ENCODE measurements at places on chromosomes 1 and 21.

DNA sequence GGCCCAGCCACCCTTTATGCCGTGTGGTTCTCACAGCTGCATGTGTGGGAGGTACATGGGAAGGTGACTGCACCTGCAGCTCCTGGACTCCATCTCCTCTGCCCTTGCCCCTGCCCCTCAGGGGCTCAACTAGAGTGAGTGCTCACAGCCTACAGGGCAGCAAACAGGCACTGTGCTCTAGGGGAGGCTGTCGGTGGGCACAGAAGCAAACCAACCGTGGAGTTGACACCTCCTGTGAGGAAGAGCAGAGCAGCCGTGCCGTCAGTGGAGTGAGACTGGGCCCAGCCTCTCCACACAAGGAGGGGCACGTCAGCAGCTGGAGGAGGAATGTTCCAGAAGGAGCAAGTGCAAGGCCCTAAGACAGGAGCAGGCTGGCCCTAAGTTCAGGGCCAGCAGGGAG is 32.7 kb downstream of the BMP8A start:
- no peak for ATAC-seq

GRCh38 chr1:107648071-107648470 is 316.9 kb downstream of the VAV3 start:
- ATAC-seq: no peak

GRCh38 chr1:36988741-36989193 is 45.5 kb downstream of the GRIK3 start:
- ATAC-seq: no peak

DNA sequence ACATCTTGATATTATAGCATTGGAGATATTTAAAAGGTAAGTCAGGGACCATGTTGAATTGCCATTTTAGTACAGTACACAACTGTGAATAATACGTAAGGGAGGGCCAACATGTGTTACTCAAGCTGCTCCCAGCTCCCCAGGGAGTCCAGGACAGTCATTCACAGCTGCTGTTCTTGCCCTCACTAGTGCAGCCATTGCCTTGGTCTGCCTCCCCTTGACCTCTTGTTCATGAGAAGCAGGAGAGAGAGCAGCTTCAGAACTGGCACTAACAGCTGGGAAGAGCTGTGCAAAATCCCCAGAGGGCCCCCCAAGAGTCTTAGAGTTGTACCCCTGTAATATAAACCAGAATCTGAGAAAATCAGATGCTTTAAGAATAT is 16.4 kb downstream of the TCEANC2 start:
- ATAC-seq: no peak

DNA sequence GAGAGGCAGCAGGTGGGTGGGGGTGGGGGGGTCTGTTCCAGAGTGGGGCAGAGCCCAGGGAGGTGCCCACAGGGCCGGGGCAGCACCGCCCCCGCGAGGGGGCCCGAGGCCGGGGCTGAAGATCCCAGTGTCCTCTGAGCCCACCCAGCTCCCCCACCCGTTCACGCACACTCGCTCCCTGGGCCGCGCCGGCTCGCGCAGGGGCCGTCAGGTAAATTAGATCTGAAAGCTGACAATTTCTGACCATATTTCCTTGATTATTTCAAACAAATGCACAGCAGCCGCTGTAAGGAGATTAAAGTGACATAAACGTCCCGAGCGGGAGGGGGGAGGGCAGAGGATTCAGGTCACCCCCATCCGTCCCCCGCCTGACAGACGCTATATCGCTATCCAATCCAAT is 118.0 kb downstream of the CASZ1 start:
- ATAC-seq: no peak

- ATAC-seq: no peak
Observed at GRCh38 chr1:200039849-200040474, 12.5 kb downstream of the NR5A2 start.

- no peak for ATAC-seq
Observed at GRCh38 chr1:109765483-109765815, 1.7 kb upstream of the EPS8L3 start.

DNA sequence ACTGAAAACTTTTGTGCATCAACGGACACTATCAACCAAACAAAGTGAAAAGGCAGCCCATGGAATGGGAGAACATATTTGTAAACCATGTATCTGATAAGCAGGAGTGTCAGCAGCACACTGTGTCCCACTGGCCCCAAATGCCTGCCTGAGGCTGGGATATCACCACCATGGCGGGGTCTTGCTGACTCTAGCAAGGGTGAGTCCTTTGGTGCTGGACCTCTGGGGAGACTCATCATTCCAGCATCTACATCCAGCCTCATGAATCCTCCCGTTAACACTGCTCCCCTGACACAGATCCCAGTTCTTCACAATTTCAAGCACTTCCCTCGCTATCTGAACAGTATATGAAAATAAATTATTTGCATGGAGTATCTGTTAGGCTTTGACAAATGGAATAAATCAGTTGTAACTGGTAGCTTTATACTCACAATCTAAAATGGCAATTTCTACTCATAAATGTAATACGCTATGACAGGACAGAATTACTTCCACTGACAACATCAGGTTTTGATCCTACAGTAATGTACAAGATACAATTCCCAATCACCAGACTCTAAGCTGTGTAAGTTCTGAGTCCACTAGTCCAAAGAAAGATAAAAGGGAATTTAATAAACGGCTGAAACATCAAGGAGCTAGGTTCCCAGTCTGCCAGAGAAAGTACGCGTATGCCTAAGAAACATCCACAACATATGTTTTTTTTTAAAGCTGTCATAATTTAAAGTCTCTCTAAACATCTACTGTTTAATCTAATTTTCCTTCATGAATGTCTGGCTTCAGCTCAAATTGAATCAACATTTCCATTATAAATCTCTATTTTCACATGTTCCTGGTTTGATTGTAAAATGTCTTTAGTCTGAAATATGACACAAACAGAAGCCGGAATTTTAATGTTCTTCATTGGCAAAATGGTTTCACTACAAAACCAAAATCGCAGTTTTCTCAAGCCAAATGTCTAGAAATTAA is 95.1 kb downstream of the SIPA1L2 start:
- no peak for ATAC-seq

DNA sequence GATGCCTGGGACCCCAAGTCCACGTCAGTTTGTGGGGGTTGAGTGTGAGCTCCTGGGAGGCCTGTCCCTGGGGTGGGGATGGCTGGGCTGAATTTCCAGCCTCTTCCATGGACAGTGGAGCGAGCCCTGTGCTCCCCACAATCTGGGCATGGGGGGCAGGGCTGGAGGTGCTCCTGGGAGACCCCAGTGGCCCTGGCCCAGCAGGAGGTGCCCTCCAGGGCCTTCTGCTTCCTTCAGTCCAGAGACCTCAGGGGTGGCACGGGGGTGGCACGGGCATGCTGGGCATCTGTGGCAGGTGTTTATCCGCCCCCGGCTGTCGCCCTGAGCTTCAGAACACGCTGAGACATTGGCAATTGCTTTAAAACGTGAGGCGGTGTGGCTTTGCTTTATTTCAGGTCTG is 40.9 kb downstream of the MORN1 start:
- no peak for ATAC-seq

DNA sequence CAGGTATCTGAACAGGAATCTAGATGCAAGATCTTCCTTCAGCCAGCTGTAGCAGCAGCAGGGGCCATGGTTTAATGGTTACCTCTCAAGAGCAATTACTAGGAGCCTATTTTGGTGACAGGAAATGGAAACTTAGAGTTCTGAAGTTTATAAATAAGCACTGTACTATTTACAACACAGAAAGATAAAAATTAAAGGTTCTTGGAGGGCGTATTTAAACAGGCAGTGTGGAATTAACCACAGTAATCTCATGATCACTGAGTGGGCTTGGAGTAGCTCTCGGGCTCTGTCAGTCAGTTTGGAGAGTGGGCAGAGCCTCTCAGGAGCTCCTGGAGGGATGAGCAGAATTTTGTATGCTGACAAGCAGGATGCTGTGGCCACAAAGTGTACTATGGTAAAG is 10.2 kb upstream of the FCRL5 start:
- ATAC-seq: no peak

DNA sequence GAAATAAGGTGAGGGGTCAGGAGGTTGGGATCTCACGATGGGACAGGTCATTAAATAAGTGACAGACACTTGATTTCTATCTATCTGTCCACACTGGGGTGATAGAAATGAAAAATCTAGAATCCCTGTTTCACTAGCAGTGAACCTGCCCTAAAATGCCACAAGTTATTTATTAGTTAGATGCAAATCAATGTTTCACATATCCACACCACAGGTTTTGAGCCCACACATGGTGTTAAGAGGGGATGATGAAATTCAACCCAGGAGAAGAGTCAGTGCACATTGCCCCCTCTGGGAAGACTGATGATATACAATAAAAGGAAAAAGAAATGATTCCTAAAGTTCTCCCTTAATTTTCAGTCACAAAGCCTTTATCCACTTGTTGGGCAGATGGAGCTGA is 10.1 kb upstream of the NTPCR start:
- no peak for ATAC-seq

DNA sequence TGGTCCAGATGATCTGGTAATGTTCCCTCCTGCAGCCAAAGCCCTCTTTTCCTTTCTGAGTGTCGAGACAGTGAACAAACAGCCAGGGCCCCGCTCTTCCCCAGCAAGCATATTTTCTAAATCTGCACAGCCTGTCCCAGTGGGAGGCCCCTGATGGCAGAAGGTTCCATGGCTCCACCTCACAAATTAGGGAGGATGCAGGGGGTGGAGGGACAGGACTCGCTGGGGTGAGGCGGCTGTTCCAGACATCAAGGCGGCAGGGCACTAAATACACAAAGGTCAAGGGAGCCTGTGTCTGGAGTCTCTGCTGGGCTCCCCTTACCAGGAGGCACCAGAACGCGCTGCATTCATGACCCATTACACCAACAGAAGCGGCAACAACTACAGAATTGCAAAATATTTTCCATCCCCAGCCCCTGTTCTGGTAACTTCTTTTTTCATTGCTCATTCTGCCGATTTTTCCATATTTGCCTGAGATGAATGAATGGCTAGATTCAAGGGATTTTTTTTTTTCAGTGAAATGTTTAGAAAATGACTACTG is 27.0 kb upstream of the PRELP start:
- ATAC-seq: no peak

GRCh38 chr1:234479310-234479559 is 256 bp upstream of the TARBP1 start:
- ATAC-seq: no peak

Measured in activated T-helper 17 cell treated with anti-CD3 and anti-CD28 coated beads, Interleukin-2, amount 50 U/mL, for 72 hours (primary cell).